Left renal cortex interstitium (tissue), 4 donors: ENCODE measurements at places on chromosomes 16 and 17.

DNA sequence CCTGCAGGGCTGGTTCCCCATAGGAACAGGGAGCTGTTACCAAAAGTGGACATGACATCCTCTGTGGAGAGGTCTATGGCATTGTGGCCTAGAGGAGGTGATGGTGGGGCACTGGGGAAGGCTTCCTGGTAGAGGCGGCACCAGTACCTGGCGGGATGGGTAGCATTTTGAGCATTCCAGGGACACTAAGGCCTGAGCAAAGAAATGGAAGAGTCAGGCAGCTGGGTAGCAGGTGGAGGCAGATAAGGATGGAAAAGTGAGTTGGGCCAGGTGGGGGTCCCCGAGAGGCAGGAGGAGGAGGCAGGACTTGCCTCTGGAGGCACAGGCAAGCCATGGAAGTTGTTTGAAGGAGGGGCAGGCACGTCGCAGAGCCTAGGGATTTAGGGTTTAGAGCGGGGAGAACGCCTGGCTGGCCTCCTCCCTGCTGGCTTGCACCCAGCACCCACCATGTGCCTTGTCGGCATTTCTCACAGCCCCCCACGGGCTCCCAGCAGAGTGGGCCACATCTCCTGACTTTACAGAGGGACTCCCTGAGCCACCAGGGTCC is 5.1 kb upstream of the ADCY7 start:
- DNase-seq = no peak

DNA sequence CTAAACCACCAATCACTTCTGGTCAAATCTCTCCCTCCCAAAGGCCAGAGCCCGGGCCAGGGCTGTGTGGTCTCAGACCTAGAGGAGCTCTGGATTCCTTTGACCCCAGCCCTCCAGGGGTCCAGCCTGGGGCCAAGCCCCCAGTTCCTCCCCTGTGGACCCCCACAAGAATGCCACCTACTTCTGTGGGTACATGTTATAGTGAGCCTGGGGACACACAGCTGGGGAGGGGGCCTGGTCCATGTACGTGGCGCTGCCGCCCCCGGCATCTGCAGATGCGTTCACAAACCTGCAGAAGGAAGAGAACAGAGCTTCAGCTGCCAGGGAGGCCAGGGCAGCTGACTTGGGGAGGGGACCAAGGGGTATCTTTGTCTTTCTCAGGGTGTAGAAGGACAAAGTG is 7.9 kb upstream of the GHDC start:
- no peak for DNase-seq

DNA sequence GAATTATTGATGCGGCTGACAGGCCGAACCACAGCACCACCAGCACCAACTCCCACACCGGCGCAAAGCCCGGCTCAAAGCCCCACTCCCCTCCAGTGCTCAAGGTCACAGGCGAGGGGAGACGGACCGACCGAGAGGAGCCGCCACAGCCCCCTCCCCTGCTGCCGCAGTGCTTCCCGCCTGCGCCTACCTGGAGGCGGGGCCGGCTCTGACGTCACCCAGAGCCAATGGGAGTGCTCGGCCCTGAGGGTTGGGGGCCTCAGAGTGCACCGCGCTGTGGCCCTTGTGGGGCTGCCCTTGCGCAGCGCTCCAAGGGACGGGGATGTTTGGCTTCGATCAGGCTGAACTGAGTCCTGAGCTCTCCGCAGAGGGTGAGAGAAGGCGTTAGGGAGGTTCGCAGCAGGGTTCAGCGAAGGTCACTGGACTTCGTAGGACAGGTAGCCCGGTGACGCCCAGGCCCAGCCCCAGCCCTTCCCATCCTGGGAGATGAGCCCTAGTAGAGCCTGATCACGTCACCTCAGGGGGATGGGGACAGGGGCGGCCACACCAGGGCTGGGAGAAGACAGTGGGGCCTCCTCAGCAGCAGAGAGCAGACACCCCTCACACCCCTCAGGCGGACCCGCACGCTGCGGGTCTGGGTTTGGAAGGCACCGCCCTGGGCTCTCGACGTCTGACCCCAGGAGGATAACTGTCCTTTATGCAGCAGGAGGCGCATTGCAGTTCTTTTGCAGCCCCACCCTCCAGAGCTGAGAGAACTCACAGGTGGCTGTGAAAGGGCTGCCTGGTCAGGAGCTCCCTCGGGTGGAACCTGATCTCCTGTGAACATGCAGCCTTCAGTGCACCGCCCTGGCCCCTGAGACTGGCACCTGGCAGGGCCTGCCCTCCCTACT is 1.5 kb downstream of the NDRG4 start:
- DNase-seq = no peak

DNA sequence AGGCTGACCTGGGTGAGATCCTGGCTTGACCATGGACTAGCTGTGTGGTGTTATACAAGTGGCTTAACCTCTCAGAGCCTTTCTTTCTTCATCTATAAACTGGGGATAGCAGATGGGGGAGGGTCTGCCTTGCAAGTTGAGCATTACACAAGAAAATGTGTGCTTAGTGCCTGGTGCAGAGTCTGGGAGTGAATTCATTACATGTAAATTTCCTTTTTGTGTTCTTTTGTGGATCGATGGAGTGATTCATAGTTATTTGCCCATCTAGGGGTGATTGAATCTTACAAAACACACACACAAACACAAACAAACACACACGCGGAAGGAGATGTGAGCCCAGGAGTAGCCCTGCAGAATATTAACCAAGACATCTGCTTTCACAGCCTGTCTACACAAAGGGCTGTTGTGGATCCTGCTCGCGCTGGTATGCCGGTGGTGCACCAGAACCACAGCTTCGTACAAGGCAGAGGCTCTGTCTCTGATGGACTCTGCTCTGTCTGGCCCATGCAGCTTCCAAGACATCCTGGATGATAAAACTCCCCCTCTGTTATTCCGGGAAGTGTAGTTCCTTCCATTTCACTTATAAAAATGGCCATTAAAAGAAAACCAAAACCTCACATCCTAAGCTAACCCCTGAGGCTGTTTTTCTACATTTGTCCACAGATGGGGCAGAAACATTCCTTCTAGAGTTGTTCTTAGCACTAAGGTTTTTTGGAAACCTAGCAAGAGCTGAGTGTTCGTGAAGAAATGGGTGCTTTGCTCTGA is 86.1 kb downstream of the UTP18 start:
- DNase-seq = no peak

- no peak for DNase-seq
Observed at GRCh38 chr17:49708515-49709183, 885 bp upstream of the SLC35B1 start.

- no peak for DNase-seq
Observed at GRCh38 chr17:27990100-27990499, 52.4 kb upstream of the NLK start.

GRCh38 chr17:43721537-43722268 is 36.9 kb downstream of the SOST start:
- no peak for DNase-seq

DNA sequence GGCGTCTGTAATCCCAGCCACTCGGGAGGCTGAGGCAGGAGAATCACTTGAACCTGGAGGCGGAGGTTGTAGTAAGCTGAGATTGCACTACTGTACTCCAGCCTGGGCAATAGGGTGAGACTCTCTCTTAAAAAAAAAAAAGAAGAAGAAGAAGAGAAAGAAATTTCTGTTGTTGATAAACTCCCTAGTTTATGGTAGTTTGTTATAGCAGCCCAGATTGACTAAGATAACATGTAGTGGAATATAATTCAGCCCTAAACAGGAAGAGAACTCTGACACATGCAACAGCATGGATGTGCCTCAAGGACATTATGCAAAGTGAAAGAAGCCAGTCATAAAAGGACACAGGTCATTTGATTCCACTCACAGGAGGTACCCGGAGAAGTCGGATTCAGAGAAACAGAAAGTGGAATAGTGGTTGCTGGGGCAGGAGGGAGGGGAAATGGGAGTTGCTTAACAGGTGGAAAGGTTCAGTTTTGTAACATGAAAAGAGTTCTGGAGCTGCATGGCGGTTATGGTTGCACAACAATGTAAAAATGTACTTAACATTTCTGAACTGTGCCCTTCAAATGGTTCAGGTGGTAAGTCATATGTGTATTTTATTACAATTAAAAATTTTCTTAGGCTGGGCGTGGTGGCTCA is 26.0 kb upstream of the PRM1 start:
- no peak for DNase-seq

GRCh38 chr17:64579917-64580316 is 73.1 kb downstream of the CEP95 start:
- DNase-seq = no peak

DNA sequence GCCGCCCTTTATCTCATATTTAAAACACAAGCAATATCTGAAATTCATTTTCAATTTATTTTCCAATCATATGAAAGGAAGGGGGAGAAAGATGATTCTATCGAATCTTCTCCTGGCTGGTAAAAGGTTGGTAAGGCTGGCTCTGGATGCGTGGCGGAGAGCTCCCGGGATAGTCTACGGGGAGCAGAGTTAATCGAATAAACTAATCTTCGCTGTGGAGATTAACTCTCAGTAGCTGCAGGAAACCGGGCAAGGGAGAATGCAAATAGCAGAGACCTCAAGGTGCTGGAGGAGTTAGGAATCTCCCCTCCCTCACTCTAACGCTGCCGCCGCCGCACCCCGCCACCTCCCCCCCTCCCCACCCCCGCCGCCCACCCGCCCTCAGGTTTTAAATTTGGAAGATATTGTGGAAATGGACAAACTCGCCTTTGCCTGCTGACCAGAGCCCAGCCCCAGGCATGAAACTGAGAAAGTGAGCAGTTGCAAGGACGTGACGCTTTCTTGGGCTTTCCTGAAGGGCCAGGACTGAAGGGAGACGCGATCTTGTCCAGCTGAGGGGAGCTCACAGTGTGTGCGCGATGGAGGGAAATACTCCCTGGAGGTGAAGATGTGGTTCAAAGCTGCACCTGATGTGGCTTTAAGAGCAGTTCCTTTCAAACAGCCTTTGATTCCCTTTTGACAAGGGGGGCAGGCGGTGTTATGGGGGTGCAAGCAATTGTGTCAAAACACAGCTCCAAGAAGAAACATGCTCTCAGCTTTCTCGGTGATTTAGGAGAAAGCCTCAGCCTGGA is 308.2 kb upstream of the IRX3 start:
- no peak for DNase-seq

GRCh38 chr16:28991687-28992086 is 6.8 kb downstream of the LAT start:
- DNase-seq = no peak

GRCh38 chr16:55082591-55082976 is 151.9 kb downstream of the IRX5 start:
- no peak for DNase-seq

- no peak for DNase-seq
Observed at GRCh38 chr17:78105551-78105950, 23.0 kb downstream of the TMC6 start.

- DNase-seq = no peak
Observed at GRCh38 chr16:84379709-84380362, 11.5 kb downstream of the ATP2C2 start.

DNA sequence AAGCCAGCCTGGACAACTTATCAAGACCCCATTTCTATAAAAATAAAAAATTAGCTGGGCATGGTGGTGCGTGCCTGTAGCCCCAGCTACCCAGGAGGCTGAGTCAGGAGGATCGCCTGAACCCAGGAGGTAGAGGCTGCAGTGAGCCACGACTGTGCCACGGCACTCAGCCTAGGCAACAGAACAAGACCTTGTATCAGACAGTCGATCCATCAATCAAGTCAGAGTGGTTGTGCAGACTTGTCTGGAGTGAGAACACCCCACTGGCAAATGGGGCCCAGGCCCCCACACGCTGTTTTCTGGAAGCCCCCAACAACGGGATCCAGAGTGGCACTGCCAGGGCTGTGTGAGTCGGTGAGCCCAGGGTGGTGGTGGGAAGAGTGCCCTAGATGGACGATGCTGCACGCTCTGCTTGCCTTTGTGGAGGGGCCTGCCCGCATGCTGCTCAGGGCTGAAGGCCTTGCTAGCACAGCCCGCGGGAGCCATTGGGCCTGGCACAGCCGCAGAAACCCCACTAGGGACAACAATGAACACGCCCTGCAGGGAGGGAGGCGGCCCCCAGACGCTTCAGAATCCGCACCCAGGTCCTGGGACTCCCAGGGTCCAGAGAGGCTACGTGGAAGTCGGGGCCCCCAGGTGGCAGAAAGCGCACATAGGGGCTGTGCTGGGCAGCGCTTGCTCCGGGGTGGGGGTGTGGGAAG is 80.1 kb upstream of the GNG13 start:
- no peak for DNase-seq

DNA sequence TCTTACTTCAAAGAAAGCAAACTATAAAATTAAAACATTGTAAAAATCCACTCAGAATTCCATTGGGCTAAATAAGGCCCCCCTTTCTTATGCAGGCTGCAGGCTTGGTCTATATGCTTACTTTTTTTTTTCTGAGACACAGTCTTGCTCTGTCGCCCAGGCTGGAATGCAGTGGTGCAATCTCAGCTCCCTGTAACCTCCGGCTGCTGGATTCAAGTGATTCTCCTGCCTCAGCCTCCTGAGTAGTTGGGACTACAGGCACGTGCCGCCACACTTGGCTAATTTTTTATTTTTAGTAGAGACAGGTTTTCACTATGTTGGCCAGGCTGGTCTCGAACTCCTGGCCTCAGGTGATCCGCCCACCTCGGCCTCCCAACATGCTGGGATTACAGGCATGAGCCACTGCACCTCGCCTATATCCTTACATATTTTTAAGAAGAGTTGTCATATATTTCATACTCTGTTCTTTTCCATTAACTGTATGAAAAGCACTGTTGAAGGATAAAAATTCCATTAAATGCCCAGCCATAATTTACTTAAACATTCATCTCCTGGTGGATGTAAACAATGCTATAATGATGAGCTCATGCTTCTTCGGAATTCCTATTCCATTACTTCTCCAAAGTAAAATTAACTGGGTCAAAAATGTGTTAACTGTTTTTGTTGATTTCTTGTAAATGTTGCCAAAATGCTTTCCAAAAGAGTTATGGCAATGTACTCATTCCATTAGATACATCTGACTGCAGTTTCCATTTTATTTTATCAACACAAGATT is 17.8 kb downstream of the SNN start:
- DNase-seq = no peak

DNA sequence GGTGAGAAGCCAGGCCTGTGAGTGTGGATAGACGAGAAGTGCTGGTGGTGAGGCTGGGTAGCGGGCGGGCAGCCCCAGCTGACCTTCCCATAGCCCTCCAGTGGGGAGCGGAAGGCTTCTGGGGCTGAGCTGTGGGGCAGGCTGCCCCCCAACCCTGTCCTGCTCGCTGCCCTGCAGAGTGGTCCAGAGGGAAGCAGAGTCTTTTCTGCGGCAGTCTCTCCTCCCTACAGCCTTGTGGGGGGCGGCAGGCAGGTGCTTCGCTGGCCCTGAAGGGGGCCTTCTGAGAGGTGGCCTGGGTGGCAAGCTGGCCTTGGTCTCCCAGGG is 3.7 kb downstream of the NLGN2 start:
- DNase-seq = no peak

GRCh38 chr17:61410141-61411010 is 10.7 kb downstream of the TBX2 start:
- DNase-seq = no peak

GRCh38 chr17:40443196-40443987 is at the start of gene IGFBP4:
Gene IGFBP4, plus strand, starts transcription at chr17:40443450. Its CDS starts 286 bp downstream, at chr17:40443736.
- no peak for DNase-seq

GRCh38 chr17:5047446-5047845 is 12.2 kb upstream of the SLC52A1 start:
- no peak for DNase-seq

GRCh38 chr17:74516561-74517328 is 14.5 kb downstream of the CD300LB start:
- no peak for DNase-seq
